NCI-H187 (cell line): ENCODE measurements at places on chromosomes 3 and 15.

GRCh38 chr3:157125101-157125500 is 34.8 kb downstream of the CCNL1 start:
- DNase-seq = peak; percentile 50

GRCh38 chr3:53577506-53577905 is 83.1 kb downstream of the CACNA1D start:
- no peak for DNase-seq

GRCh38 chr15:71115567-71116351 is 488 bp downstream of the THSD4 start:
- DNase-seq = no peak

DNA sequence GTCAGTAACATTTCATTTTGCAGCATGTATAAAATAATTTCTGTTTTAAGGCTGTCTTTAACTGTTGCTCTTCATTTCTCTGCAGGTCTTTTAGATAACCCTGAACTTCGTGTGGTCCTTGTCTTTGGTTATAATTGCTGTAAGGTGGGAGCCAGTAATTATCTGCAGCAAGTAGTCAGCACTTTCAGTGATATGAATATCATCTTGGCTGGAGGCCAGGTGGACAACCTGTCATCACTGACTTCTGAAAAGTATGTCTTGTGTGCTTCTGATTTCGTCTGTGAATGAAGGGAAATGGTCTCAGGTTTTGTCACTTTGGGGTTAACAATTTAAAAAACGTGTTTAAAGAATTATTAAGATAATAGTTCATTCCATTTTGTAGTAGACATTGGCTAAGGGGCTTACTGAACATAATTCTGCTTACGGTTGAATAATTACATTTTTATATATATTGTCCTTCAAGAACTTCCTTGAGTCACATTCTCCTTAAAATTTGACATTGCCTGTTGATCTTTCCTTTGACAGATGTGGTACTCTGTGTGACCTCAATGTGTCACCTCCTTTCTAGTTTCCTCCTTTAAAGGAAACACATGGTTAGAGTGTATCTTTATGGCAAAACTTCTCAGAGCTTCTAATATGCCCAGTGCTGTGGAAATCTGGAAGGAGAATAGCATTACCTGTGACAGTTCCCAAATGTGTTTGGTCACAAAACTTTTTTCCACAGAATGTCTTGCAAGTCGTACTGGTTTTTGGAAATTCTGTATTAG is 26.3 kb downstream of the FBXO22 start:
- DNase-seq = no peak

DNA sequence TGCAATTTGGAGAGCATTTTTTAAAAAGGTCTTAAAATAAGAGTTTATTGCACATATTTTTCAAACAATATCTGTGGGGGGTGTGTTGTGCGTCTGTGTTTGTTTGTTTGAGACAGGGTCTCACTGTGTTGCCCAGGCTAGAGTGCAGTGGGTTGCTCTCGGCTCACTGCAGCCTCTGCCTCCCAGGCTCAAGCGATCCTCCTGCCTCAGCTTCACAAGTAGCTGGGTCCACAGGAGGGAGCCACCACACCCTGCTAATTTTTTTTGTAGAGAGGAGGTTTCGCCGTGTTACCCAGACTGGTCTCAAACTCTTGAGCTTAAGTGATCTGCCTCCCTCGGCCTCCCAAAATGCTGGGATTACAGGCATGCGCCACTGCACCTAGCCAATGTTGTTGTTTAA is 2.7 kb downstream of the MLF1 start:
- no peak for DNase-seq

DNA sequence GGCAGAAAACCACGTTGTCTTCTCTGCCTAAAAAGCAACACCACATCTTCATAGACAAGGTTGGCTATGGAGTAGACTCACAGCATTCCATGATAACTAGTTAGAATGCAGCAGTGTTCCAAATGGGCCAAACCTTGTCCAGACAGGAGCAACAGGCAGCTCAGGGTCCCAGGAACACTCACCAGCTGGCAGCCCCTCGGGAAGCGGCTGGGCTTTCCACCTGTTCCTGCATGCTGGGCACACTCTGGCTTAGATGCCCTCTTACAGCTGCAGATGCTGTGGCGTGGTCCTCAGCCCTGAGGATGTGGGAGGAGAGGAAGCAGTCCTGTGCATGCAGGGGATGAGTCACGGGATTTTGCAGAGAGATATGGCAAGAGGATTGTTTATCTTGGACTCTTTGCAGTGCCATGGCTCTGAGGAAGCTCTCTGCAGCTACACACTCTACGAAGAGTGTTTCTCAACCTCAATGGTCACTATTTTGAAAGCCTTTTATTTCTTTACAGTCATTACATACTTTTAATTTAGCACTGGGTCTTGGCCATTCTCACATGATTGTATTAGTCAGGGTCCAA is 11.3 kb downstream of the NRROS start:
- no peak for DNase-seq

DNA sequence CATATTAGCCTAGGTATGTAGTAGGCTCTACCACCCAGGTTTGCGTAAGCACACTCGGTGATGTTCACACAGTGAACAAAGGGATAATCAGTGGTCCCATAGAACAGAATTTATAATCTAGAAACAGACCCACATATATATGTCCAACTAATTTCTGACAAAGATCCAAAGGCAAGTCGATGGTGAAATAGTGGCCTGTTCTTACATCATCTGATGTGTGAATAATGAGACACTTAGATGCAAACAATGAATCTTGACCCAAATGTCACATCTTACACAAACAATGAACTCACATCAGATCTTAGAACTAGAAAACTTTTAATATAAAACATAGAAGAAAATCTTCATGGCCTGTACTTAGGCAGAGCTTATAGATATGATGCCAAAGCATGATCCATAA is 17.6 kb upstream of the TM2D3 start:
- no peak for DNase-seq

DNA sequence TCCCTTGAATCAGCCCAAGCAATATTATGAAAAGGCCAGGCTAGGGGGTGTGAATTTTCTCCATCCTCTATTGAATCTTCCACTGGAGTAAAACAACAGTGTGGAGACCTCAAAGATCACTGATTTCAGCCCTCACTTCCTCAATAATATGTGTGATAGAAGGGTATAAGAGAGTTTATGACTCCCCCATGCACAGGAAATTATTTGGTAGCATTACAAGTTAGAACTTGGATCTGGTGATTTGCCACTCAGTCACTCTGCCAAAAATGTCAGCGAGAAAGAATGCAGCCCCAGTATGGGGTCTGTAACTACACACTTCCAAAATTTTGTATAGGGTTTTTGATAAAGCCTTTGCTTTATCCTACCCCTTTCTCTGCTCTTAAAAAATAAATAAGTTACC is 81.0 kb upstream of the KCNMB2 start:
- no peak for DNase-seq

- no peak for DNase-seq
Measured at GRCh38 chr3:13344663-13345062, 75.5 kb downstream of the NUP210 start.

DNA sequence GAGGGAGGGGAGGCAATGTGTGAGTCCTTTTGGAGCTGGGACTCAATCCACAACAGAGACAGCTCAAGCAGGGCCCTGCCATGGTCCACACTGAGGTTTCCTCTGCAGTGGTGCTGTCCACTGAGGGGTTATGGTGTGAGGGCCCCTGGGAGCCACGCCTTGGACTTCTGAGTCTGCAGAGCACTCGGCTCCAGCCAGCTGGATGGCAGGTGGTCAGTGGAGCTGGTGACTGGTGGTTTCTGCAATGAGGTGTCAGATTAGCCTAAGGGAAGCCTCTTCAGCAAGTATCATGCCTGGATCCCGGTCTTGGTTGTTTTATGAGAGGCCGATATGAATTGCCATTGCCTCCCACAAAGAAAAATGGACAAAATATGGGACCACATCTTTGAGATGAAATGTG is 21.7 kb downstream of the LSM3 start:
- DNase-seq = no peak
